ENCODE measurements at places on chromosomes 1 and 21.

- DNase-seq: no peak
These were observed 48.5 kb upstream of the LRRN2 start for GRCh38 chr1:204733869-204734596.

DNA sequence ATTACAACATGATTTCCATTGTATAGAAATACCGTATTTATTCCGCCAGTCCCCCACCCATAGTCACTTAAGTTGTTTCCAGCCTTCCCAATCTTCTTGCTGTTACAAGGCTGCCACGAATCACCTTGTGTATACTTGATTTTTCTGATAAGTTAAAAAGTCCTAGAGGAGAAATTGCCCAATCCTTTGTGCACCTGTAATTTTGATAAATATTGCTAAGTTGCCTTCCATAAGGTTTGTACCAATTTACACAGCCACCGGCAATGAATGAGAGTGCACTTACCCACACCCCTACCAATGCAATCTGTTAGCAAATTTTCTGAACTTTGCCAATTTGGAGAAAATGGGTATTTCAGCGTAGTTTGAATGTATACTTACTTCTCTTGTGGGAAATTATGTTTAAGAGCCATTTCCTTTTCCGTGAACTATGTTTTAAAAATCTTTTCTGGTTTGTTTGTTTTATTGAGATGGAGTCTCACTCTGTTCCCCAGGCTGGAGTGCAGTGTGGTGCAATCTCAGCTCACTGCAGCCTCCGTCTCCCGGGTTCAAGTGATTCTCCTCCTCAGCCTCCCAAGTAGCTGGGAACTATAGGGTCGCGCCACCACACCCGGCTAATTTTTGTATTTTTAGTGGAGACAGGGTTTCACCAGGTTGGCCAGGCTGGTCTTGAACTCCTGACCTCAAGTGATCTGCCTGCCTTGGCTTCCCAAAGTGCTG, 87.4 kb downstream of the DHRS3 start:
- no peak for DNase-seq

DNA sequence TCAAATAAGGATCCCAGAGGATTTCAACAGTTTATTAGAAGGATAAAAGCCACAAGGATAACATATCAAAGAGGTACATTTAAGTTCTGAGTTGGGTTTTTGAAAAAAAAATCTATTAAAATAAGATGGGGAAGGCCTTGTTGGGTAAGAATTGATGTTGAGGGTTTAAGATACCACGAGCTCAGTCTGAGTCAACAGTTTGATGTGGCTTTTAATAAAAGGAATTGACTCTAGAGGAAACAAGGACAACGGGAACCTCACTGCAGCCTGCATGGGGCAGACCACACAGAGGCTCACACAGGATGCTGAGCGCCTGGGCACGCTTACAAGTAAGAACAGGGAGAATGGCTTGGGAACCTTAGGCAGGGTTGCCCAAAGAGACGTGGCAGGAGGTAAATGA, 107.5 kb downstream of the TIAM1 start:
- no peak for DNase-seq

GRCh38 chr1:179575497-179576314, at the start of gene NPHS2:
Gene NPHS2, minus strand, starts transcription at chr1:179575948. Its CDS starts 84 bp downstream, at chr1:179575864.
- peak; percentile 37 for DNase-seq

GRCh38 chr21:44736291-44737004, 25.1 kb upstream of the TSPEAR start:
- DNase-seq: no peak

Data from NCI-H1930 (cell line).